NK-92 treated with Interleukin-12 subunit alpha and Interleukin-12 subunit beta, amount 100 ng/mL, for 24 hours (cell line): ENCODE measurements at places on chromosomes 6 and 20.

DNA sequence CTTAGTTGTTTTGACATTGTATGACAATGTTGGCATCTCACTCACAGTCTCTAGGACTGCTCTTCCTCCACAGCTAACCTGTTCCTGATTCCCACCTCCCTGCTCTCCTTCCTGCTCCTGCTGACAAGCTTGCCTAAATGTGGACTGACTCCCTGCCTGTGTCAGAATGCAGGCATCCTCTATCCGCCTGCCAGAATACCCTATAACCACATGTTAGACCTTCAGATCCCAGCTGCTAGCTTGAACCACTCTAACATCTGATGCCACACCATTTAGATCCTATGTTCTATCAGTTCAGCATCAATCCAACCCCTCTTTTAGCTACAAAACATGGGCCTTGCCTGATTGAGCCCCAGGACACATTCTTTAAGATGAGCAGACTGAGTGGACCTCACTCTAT is 12.2 kb downstream of the FILIP1 start:
- no peak for DNase-seq

- no peak for DNase-seq
Observed at GRCh38 chr6:43722920-43723545, 35.4 kb upstream of the MRPS18A start.

DNA sequence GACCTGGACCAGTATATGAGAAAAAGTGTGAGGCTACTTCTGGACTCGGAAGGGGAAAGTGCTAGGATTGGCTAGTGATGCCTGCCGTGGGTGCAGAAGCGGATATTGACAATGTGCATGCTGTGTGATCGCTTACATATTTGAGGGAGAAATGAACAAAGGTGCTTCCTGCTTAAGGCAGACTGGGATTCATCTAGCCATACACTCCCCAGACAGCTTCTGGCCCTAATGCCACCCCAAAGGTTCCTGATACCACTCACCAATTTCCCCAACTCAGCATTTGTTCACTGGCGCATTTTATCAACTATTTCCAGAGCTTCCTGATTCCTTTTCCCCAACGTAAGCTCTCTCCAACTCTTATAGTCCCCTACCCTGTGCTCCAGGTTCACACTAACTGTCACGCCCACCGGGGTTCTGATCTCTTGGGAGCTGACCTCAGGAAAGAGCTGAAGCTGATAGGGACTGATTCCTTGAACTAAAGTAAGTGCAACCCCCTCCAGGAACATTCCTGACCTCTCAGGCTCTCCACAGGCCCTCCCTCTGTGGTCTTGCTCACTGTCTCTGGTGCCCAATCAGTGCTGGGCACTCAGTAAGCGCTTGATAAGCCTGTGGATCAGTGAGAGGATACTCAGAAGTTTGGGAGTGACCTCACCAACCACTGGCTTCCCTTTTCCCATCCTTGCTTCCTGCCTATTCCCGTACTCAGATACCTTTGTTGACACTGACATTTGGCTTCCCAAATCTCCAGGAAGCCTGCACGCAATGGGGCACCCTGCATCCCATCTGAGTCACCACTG is 73.3 kb downstream of the MRPL14 start:
- no peak for DNase-seq

- DNase-seq = no peak
Observed at GRCh38 chr20:63394920-63395455, 33.8 kb upstream of the CHRNA4 start.

GRCh38 chr6:147372806-147373205 is 135.7 kb upstream of the SAMD5 start:
- DNase-seq = no peak

GRCh38 chr6:158818581-158819212 is 471 bp downstream of the EZR start:
- DNase-seq = peak; percentile 71
